ENCODE measurements at places on chromosomes 6 and 20.

- DNase-seq: no peak
Observed at GRCh38 chr6:110345025-110345424, 13.1 kb downstream of the METTL24 start.

DNA sequence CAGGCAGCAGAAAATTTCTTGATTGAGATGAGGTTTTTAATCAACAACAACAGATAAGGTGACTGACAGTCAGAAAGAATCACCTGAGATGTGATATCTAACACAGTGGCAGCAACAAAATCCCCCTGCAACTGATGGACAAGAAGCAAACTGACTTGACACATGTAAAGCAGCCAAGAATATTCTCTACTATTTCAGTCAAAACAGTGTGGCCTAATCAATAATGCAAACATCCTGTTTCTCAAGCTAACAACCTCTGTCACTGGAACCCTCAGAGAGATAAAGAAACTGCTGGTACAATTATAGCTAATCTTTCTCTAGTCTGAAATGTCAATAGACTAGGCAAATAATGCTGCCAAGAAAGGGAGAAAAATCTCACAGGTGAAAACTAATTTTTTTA, 4.6 kb upstream of the CGA start:
- no peak for DNase-seq

DNA sequence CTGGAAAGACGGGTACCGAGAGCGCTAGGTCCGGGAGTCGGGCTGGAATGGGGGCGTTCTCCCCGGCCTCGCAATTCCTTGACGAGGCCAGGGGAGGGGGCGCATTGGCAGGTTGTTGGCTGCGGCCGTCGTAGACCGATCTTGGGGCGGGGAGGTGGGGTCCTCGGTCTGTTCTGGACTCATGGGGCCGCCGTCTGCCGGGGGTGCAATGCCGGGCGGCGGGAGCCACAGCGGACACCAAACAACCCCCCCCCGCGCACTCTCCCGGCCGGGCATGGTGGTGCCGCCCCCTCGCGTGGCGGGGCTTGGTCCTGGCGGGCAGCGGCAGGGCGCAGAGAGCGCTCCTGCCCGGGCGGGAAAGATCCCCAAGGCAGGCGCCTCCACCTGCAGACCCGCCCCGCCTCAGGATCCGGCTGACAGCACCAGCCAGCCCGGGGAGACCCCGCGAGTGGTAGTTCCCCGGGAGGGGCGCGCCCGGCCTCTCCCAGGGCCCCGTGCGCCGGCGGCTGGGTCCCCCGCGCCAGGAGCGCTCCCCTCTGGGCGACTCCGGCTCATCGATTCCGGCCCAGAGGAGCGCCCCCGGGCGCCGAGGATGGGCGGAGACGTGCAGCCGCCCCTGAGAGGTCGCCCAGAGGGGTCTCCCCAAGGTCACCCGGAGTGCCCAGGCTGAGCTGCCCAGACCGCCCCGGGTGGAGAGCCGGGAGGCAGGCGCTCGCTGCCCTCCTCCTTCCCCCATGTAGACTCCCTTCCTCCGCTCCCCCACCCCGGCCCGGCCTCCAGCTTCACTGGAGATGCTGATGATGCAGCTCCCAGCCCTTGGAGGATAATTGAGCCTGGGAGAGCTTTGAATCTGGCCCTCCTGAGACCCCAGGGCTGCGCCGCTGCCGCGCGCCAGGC, 709 bp downstream of the PPP1R16B start:
- DNase-seq: no peak

DNA sequence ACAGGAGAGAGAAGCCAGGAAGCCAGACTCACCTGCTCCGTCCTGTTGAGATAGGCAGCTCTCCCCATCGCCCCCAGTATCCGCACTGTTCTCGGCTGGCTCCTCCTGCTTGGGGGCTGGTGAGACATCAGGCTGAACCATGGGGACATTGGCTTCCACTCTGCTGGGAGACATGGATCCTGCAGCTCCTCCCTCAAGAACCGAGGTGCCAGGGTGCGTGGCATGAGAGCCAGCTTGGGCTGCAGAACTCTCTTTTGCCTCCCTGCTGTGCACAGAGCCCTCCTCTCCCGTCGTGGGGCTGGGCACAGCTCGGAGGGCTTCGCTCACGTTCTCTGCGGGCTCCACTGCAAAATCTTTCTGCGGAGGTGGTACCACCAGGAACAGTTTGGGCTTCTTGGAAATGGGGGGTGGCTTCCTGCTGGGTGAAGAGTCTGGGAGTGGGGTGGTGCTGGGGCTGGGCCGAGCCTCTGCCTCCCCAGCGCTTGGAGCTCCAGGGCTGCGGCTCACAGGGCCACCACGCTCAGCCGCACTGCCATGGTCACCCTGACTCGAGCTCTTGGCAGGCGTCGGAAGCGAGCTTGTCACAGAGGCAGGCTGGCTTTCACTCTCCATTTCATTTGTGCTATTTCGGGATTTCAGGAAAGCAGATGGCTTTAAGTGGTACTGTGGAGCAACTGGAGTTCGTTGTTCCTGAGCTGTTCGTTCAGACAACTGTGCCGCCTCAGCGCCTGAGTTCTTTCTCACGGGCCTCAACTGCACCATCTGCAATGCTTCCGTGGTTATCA, 26.5 kb downstream of the HEBP2 start:
- DNase-seq: peak; percentile 56

DNA sequence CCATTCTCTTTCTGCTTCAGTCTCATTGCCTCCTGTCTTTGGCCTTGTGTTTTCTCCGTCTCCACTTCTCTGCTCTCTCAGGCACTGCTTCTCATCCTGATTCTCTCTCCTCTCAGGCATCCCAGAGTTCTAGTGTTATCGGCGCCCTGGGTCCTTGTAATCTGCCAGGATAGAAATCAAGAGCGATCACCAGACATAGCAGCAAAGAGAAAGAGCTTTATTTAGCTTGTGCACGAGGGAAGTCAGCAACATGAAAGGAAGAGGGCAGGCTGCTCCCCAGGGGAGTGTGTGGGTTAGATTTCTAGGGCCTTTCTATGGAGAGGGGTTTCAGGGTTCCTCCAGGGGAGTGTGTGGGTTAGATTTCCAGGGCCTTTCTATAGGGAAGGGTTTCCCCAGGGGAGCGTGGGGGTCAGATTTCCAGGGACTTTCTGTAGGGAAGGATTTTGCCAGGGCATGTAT, 32.5 kb downstream of the SUN5 start:
- no peak for DNase-seq

DNA sequence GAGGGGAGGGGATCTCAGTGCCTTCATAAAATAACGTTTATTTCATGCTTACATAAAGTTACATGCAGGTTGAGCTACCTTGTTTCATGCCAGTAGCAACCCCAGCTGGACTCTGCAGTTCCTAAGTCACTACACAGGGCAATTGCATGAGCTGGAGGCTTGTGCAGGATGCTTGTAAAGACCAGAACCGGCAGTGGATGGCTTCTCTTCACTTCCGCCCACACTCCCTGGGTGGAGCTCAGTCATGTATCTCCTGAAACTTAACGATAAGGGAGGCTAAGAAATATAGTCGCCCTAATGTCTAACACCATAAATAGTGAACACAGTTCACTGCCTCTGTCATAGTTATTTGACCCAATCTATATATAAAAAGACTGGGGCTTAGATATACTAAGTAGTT, 99.4 kb upstream of the RAB32 start:
- DNase-seq: no peak

GRCh38 chr20:48060841-48061720, 275.8 kb upstream of the SULF2 start:
- no peak for DNase-seq

- DNase-seq: no peak
Observed at GRCh38 chr6:1382331-1382882, 7.0 kb upstream of the FOXF2 start.

DNA sequence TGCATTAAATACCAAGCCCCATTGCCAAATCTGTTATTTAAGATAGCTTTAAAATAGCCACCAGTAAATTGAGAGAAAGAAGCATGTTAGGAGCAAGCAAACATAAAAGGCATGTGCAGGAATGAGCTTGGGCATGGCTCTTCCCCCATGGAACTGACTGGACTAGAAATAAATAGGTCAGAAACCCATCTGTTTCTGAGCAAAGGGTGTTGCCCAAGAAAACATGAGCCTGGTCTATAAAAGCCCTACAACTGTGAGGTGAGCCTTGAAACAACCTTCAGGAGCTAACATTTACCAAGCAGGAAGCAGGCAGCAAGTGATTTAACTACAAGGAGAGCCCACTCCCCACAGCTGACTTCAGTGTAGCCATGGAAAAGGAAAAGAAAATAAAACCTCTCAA, 126.3 kb downstream of the C6orf118 start:
- DNase-seq: no peak

DNA sequence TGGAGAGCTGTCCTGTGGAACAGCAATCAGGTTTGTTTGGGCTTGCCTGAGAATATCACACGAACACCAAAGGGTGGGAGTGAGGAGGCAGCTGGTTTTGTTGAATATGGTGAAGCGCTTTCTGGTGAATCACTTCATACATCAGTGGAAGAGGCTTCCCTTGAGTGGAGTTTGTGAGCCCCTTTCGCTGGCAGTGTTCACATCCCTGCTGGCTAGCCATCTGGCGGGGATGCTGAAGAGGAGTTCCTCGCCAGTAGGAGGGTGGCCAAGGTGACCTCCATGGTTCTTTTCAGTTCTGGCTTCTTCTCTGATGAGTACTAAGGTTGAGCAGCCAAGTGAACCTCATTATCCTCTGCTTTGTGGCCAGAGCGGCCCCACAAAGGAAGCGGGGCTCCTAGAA, 37.7 kb upstream of the RNF8 start:
- DNase-seq: no peak

GRCh38 chr20:14336686-14337085, 726 bp downstream of the FLRT3 start:
- DNase-seq: peak; percentile 42

DNA sequence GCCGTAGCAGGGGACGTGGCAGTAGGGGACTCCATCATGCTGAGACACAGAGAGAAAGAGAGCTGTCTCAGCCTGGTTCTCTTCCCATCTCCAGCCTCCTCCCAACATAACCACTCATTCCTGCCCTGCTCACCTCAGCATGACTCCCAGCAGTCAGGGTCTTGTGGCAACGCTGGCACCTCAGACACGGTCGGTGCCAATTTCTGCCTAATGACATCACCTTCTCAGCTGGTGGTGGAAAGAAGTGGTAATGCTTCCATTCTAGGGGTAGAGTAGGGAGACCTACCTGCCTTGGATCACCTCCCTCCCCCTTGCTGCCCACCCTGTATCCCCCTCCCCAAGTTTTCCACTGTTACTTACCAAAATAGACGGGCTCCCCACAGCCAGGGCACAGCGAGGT, 2.5 kb downstream of the CRIP3 start:
- no peak for DNase-seq

GRCh38 chr6:4313044-4313686, 177.8 kb upstream of the ECI2 start:
- no peak for DNase-seq

DNA sequence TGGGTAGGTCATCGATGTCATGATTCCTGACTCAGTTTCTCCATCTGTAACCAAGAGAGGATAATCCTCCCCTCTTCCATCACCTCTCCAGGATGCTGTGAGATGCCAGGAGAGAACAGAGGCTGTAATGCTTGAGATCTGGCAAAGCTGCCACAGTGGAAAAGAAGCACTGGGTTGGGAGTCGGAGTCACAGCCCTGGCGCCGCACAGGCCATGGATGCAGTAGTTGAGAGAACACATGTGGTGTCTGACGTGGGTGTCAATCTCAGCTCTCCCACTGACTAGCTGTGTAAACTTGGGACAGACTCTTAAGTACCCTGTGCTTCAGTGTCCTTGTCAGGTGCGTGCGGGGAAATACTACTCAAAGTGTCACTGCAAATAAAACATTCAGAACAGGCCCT, 47.3 kb downstream of the LRFN2 start:
- DNase-seq: no peak

DNA sequence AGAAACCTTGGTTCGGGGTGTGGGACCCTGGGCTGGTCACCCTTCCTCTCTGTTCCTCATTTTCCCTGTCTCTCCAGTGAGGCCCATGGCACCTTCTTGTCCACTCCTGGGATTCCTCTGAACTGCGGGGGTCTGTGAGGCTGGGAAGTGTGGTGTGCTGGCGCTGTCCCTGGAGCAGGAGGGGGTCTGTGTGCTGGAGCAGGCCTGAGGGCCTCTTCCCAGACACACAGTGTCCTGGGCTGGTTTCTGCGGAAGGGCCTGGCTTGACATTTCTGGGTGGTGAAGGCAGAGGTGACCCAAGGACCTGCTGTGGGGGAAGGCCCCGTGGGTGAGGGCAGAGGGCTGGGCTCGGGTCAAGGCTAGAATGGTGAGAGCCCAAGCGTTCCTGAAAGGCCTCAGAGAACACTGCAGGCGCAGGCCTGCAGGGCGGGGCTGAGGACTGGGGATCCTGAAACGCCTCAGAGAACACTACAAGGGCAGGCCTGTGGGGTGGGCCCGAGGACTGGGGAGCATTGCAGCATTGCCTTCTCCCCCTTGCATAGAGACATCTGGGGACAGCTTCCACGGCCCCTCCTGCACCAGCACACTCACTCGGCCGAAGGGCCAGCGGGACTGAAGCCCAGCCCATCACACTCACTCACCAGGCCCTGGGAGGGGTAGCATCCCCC, 10.6 kb upstream of the BAK1 start:
- DNase-seq: no peak

- no peak for DNase-seq
Observed at GRCh38 chr20:51596668-51597388, 54.3 kb upstream of the NFATC2 start.
